ENCODE measurements at places on chromosomes 5 and 9.

GRCh38 chr9:97304586-97304985, 2.9 kb upstream of the CCDC180 start:
- no peak for DNase-seq

GRCh38 chr5:135271533-135272310, 127.3 kb downstream of the MACROH2A1 start:
- DNase-seq, result no peak

GRCh38 chr5:125083981-125084380, 337.5 kb upstream of the ZNF608 start:
- no peak for DNase-seq

DNA sequence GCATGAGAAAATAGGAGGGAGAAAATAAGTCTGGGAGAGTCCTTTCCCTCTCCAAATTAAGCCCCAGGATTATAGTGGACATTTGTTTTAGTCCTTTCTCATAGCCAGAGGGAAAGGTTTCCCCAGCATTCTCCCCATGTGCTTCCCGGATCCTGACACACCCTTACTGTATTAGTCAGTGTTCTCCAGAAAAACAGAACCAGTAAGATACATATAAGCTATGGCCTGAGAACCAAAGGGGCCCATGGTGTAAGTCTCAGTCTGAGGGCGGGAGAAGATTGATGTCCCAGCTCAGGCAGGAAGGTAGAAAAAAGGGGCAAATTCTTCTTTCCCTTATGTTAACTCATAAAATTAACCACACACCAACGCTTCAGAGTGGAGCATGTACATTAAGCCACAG, 25.6 kb upstream of the SPATA31D4 start:
- no peak for DNase-seq

DNA sequence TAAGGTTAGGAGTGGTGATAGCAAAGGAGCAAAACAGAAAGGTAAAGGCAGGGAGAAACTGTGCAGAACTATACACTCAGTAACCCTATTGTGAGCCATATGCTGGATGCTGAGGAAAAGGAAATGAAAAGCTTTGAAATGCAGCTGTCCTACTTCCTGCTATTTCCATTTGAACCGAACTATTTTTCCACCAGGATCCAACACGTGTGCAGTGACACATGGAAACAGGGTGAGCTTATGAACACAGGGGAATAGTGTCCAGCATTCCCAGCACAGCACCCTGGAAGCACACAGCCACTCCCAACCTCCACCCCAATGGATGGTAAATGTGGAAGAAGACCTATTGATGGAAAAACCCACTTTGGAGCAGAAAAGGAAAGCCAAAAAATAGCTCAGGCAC, 69.0 kb upstream of the SLC12A2 start:
- no peak for DNase-seq
